ENCODE measurements at places on chromosomes 5 and 9.
A peak's percentile ranks its signal among the peaks of the same experiment; 100 is the strongest.

DNA sequence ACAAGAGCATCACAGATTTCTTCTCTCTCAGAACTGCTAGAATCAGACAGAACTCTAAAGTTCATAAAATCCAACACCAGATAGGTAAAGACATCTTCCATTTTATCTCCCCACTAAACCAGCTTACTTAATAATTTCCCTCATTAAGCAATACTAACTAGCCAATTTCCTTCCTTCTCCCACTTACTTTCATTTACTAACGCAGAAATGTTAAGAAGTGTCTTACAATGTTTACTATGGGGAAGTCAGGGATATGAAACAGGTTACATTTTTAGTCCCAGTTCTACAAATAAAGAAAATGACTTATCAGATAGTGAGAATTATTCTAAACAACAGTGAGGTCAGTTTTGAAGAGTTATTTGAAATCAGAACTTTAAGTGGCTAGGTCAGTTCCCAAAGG, 236.5 kb downstream of the FBXL17 start:
- no peak for DNase-seq

- peak; percentile 51 for DNase-seq
These were observed 149.5 kb downstream of the C9orf152 start for GRCh38 chr9:110058304-110058953.

DNA sequence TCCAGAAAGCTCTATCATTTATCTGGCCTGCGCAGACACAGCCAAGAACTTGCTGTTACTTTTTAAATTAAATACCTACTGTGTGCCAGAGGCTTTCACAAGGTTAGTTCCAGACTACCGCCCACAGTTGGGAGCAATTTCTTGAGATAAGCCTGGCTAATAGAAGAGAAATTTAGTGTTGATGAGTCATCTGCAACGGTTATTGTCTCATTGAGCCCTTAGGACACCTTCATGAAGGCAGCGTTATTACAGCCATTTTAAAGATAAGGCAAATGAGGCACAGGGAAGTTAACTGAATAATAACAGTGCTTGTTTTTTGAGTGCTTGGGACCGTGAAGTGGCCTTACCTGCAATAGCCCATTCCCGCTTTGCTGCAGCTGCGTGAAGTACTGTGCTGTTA, 292.9 kb upstream of the MSX2 start:
- no peak for DNase-seq

DNA sequence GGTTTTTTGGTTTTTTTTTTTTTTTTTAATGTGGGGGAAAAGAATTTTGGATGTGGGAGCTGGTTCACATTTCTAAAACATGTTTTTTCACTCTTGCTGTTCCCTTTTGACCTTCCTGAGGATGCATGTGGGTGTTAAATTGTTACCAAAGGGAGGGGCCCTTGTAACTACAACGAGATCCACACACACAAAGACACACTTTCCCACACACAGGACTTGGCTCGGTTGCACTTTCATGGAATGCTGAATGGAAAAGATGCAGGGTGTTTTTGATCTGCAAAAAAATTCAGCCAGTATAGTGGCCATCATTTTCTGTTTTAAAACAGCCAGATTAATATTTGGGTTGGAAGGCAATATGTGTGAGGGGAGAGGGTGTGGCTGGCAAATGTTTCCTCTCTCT, 576.9 kb downstream of the EBF1 start:
- peak; percentile 73 for DNase-seq

- DNase-seq, result peak; percentile 79
These were observed 77.5 kb upstream of the IFNE start for GRCh38 chr9:21559402-21560280.

DNA sequence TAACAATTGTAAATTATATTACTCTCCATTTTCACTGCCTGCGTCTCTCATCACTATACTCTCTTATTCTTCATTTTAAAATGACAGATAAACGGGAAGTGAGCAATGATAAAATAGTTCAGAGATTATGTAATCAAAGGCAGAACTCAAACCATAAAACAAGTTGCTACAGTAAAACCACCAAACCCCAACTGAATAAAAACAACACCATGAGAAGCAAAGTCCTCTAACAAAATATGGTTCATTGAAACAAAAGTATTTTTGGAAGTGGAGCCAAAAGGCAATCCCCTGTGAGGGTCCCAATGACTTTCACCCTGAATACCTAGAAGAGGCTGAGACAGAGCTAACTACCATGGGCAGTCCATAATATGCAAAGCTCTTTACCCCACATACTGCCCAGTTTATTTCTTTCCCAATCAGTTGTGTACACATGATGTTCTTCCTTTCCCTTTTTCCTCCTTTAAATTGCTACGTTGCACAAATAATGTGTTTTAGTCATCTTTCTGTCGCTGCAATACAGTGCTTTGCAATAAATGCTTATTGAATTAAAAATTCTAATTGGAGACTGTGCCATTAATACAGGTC, 64.0 kb upstream of the PTGER4 start:
- no peak for DNase-seq

DNA sequence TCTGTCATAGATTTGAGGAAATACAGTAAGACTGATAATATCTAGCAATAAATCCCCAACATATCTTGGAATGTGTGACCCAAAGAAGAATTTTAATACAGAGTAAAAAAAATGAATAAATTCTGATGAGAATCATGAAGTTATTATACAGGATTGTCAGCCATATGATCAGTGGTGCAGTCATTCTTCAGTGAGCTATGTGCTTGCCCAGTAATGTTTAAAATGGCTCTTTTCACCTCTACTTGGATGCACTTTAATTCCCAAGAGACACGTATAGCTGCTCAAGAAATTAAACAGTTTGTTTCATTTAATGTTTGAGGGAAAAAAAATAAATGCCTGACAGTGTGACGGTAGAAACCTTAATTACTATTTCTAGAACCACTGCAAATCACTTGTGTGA, 215.3 kb upstream of the FAM174A start:
- DNase-seq, result no peak

- peak; percentile 68 for DNase-seq
These were observed 66.1 kb upstream of the ADRA1B start for GRCh38 chr5:159850160-159850559.

GRCh38 chr9:27404661-27405060, 107.7 kb upstream of the EQTN start:
- DNase-seq, result no peak

DNA sequence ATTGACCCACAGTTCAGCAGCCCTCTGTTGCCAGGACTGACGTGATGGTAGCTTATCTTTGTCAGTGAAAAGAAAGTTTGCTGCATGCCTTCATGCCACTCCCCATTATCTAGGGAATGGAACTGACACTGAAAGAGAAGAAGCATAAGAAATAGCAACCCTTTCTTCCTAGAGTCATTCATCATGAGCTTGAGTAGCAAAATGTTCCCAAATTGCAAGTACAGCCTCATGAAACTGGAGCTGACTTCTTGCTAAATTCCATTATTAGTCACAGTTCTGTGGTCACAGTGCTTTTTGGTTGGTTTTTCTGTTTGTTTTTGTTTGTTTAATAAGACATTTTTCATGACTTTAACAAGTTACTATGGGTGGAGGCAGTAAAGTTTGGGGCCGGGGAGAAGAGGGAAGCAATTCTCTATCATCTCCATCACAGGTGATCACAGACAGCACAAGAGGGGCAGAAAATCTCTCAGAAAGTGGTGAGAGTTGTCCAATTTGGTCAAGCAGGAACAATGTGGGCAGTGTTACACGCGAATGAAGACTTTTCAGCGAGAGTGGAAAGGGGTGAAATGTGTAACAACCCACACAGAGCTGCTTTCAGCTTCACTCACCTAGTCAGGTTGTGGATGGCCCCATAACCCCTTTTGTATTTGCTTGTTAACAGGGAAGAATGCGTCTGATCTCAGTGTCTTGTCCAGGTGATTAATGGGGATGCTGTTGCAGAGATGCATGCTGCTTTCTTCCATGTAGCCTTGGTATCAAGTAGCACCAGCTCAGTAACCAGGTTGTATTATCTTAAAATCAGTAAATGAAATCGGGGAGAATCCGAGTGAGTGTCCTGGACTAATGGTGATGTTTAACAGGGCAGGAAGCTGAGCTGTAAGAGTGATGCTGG, 440.4 kb downstream of the DMRT2 start:
- DNase-seq, result no peak

- no peak for DNase-seq
These were observed 9.9 kb upstream of the PFDN1 start for GRCh38 chr5:140312791-140313189.

- DNase-seq, result no peak
These were observed 375.1 kb downstream of the MED10 start for GRCh38 chr5:6003040-6003825.

DNA sequence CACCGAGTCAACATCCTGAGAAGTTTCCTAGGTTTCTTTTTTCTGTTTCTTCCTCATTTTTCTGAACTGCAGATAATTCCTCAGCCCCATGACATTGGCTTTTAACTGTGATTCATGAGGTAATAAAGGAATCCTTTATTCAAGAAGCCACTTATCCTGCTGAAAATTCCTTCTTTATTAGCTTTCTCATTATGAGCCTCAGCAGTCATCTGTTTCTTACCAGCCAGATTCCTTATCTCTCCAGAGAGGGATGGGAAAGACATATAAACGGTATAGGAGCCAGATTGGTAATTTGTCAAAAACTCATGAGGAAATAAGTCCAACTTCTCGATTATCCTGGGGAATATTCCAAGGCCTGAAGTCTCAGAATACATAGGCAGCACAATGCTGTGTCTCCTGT, 465.4 kb downstream of the ICE1 start:
- no peak for DNase-seq

DNA sequence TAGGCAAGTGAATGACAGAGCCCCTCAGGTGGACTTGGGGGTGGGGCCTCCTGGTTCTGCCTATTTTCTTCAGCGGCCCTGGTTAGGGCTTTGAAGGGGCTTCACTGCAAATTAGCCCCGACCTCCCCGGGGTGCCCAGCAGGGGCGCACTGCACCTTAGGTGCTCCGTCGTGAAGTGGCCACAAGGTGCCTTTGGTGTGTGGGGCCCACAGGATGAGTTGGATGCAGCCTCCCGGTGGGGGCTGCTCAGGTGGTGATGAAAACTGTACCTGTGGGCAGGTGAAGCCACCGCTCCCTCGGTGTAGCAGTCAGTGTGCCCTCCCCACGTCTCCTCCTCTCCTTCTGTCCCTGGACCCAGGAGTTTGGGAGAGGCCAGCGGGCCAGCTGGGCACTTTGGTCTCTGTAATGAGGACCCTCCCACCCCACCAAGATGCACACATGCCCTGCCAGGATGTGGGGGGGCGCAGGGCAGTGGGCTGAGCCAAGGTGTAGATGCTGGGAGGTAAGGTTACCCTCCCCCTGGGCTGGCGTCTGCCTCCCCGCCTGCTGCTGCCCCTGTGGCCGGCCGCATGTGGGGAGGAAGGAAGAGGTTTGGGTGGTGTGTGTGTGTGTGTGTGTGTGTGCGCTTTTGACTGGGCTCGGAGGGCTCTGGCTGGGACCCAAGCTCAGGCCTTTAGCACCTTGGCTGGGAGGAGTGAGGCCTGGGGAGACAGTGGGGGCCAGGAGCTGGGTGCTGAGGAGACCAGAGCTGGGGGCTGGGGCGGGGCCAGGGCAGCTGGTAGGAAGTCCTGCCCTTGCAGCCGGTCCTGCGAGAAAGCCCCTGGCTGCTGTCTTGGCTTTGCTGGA, 55.6 kb downstream of the RXRA start:
- no peak for DNase-seq

DNA sequence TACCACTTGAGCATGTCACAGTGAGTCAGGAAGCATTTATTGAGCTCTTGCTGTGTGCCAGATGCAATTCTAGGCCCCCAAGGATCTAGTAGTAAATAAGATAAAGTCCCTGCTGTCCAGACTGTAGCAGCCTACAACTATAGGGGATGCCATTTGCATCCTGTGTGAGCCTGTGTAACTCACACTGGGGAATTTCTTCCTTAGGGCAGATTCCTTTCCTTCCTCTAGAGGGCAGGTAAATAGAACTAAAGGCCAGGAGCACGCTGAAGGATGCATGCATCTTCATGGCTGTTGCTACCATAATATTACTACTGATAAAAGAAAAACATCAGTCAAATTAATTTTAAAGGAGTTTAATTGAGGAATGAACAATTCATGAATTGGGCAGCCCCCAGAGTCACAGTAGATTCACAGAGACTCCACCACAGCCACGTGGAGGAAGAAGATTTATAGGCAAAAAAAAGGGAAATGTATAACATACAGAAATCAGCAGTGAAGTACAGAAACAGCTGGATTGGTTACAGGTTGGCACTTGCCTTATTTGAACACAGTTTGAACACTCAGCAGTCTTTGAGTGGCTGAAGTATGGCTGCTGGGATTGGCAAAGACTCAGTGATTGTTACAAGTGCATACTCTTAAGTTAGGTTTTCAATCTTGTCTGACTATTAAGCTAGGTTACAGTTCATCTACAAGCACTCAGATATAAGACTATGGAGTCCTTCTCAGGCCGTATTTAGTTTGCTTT, 98.9 kb downstream of the ACTL7B start:
- DNase-seq, result no peak

GRCh38 chr9:90124961-90125360, 517.7 kb downstream of the DIRAS2 start:
- DNase-seq, result peak; percentile 22

DNA sequence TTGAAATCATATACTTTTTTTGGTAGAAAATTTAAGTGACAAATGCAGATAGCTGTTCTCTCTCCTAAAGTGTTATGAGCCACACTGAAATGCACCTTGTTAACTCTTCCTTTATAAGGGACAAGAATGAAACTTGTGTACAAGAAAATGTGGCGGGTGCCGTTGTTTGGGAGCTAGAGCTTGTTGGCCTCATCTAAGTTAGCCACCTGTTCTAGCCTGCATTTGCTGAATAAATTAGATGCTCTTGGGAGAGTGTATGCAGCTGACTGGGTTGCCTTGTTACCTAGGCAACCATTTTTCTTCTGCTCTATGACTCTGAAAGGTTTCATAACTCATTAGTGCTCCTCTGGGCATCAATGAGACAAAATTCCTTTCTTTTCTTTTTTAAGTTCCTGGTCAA, 174.3 kb downstream of the TAF11L14 start:
- no peak for DNase-seq
